Activated CD8-positive, alpha-beta T cell treated with anti-CD3 and anti-CD28 coated beads, Interleukin-2, amount 10 ng/mL, durations not matched to agents 7 days and 5 days (primary cell): ENCODE measurements at places on chromosomes 6 and 20. TPM values are rescaled to one million over a fixed set of nuclear protein-coding genes. Genes with fewer than 3 reads are reported as not detected.

DNA sequence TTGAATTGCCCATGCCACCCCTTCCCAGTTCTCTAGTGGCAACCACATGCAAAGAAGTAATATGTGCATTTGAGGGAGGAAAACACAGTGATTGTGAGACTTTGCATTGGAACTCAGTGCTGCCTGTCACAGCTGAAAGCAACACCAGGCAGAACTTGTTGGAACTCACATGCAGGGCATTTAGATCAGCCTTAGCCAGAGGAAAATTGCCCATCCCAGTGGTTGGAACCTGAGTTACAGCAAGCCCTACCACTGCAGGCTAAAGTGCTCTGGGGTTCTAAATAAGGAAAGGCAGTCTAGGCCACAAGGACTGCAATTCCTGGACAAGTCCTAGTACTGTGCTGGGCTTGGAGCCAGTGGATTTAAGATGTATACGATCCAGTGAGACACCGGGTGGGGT is 245.3 kb upstream of the UFL1 start:
- no peak for DNase-seq

- no peak for DNase-seq
These were observed 308.1 kb upstream of the SPTLC3 start for GRCh38 chr20:12700701-12701100.

DNA sequence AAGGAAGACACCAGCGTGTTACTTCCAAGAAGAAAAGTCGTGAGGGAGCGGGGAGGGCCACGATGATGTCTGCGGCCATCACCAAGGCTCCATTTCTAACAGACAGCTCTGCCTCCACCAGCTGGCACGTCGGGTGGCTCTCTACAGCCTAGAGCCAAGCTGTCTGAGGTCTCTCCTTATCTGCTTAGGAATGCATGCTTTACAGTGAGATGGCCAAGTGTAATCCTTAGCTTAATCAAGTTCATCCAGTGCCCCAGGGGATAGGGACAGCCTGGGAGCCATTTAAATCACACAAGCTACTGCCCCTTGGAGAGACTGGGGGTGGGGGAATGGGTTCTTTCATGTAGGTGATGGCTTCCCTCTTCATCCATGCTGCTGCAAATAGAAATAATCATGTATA is 213.8 kb upstream of the CST7 start:
- DNase-seq = no peak

DNA sequence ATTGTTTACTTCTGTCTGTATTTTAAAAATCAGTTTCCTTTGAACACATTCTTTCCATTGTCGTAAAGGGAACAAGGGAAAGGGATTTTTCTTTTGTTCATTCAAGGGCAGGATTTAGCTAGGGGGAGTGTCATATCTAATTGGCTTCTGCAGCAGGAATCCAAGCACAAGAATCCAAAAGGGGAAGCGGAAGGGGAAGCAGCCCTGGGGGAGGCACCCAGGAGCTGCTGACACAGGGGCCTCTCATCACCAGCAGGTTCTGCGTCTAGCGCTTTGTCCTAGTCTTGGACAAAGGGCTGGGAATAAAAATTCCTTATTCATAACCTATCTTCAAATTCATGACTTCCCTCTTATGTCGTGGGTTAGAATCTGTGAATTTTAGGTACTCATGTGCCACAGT is 13.7 kb downstream of the RIPK1 start:
- no peak for DNase-seq

The SLC25A27 gene
- not detected for total RNA-seq

DNA sequence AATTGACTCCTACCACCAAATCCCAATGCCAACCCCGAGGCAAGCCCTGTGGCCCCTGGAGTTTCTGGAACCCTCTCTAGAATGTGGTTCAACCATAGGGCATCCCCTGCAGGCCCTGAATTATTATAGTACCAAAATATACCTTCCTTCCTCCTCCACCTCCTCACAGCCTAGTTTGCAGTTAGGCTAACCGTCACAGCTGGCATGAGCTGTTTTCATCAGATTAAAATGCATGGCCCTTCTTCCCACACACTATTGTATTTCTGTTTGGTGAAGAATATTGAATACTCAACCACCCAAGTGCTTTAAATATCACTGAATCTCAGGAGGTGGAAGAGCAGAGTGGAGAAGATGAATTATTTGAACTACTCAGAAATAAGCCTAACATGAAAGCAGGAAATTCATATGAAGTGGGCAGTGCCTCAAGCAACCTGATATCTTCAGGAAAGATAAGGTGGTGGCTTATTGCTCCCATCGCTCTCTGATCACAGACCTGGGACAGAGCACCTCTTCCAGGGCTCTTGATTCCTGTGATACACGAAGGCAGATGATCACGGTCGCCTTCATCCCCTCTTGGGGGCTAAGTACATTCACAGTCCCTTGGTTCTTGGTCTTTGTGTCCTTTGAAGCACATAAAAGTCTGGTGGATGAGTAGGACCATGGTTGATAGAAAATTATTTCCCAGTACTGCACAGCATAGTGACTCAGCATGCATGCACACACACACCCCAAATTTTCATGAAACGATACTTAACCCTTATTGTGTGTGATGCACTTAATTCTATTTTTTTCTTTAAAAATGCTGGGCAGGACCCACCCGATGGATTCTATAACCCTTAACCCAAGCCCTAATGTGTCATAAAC is 90.9 kb downstream of the PSMG4 start:
- no peak for DNase-seq

DNA sequence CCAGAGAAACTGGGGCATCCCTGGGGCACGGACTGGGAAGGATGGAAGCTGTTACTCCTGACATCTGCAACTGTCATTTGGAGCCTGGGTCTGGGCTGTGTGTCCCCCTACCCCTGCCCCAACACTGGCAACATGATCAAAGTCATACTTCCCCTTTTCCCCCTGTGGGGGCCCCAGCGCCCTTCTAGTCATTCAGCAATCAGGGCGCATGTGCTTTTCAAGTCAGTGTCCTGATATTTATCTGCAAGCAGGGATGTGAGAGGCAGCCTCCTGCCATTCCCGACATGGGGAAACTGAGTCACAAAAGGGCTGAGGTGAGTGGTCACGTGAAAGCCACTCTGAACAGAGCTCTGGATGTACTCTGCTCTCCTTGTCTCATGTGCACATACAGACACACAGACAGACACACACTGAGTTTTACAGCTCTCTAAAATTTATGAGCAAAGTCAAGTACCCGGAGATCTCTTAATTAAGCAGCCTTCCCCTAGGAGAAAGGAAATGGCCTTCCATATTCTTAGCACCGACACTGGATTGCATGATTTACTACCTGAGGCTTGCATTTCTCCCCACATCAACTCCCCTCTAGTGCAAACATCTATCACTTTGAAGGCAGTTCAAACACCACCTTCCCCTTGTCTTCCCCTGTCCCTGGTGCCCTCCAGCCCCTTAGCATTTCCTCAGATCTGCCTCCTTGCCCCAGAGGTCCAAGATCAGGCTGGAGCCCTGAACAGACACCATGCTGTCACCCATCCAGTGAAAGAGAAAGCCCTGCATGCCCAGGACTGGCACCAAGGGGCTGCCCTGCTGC is 170.7 kb downstream of the CDC5L start:
- DNase-seq = no peak

- no peak for DNase-seq
These were observed 193.4 kb downstream of the CD83 start for GRCh38 chr6:14310960-14311359.

DNA sequence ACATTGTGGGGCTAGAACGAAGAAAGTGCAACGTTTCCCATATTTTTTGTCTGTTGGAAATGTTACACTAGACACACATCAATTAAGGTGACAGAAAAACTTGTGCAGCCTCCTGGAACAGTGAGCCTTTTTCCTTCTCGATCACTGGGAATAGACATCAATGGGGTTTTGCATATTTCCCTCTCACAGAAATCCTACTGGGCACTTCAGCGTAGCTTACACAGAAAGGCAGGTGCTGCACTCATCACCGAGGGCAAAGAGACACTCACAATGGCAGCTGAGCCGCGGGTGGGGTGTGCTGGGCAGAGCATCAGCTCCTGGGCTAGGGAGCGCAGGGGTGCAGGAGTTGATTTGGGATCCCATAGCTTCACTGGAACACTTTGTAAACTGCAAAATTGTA is 64.5 kb downstream of the THBS2 start:
- DNase-seq = no peak

- no peak for DNase-seq
These were observed 131.0 kb upstream of the CST7 start for GRCh38 chr20:24818056-24818455.

DNA sequence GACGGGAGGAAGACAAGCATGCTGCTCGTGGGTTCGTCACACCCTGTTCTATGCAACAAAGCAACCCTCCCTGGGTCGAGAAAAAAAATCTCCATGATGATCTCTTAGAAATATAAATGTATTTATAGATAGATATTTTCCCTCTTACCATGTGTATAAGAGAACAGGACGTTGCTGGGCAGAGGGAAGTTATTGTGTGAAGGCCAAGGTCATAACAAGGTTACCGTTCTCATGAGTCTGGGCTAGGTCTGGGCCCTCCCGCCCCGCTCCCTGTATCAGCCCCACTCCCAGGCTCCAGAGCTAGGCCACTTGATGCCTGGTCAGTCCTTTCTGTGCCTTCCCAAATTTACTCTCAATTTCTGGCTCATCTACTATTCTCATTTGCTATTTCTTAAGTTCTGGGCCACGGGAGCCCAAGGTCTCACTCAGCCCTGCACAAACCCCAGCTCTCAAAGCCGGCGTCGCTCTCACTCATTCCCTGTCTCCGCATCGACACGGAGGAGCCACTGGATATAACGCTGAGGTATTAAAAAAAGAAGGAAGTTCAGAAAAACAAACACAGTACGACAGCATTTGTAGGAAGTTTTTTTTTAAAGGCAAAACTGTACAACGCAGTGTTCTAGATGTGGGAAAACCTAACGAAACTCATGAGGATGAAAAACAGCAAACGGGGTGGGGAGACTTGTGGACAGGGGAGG is 96.8 kb downstream of the PSMG4 start:
- no peak for DNase-seq

The OLIG3 gene
- 0.44 TPM for total RNA-seq

DNA sequence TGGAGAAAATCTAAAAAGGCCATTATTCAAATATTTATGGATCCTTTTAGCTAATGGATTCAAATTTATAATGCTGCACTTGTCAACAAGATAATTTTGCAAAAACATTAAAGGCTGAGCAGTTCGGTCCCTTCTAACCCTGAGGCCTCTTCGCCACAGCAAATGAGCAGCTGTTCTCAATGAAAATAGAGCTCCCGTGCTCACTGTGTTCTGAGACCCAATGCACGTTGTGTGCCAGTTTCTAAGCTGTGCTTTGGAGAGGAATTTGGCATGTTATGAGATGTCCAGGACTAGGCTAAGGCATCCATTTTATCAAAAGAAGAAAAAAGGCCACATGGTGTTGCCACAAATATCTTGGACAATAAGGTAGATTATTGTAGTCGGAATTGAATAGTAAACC is 220.1 kb upstream of the TSHZ2 start:
- no peak for DNase-seq

- DNase-seq = no peak
These were observed 98.7 kb downstream of the CD24 start for GRCh38 chr6:106875782-106876321.

DNA sequence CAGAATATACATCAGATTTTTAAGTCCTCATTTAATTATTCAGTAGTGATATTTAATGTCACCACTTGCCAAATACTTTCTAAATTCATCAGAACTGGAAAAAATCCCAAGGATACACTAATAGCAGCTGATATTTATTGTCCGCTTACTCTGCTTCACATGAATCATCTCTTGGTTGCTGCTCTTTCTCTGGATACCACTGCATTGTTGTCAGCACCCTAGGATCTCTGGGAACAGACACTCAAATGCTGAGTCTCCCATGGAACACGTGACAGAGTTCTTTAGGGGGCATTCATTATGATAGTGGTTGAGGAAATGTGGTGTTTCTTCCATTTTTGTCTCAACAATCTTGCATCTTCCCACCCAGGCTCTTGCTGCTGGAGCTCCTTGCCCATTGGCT is 318.0 kb downstream of the RFPL4B start:
- no peak for DNase-seq

DNA sequence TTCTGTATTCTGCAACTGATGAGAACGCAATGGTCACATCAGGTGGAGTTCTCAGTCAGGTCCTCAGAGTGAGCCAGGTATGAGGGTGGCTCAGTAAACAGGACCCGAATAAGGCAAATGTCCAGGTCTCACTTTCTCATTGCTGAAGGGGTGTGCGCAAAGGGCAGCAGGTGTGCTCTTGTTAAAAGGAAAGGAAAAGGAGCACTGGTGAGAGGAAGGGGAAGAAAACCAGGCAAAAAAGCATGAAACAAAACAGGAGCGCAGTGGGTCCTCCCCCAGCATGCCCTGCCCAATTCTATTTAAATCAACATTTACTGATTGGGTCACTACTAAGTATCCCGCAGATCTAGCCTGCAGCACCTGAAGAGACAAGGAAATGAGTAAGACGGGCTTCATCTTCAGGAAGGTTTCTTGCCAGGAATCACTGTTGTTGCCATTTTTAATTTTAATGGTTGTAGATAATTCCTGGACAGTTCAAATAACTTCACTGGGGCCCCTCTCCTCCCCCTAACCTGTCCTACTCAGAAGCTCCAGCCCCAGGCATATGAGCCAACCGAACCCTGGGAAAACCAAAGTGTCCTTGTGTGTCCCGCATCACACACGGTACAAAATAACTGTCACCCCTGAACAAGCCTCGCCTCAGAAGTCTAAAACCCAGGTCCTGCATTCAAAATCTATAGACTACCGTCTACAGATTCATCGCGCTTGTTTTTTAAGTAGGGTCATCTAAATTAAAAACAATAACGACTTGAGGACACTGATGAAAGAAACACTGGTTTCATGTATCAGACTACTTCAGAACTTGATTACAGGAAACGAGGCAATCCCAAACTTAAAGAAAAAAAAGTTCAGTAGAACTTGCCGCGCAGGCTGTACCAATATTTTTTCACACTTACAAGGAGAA is 980 bp downstream of the MBOAT1 start:
- no peak for DNase-seq

DNA sequence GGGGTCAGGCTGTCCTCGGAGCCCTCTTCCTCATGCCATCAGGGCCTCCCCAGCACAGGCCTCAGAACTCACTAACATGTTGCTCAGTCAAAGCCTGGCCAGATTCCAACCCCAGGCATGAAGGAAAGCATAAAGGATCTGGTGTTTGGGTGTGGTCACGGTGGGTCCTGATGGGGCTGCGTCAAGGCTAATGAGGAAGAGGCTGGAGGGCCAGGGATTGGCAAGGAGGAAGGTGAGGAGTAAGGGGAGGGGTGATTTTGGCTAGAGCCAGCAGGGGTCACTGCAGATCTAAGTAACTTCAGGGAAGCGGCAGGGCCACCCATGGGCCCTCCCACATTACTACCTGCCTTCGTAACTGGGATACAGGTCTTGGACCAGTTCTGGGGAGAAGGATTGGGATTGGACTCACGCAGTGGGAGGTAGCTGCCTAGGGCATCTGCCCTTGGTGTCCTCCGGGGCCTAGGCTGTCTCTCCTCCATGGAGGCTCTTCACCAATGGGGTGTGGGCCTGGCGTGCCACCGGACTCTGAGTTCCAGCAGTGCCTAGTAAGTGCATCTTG is 36.2 kb upstream of the MRPS18A start:
- peak; percentile 83 for DNase-seq

The CAPN11 gene
- 0.70 TPM for total RNA-seq

GRCh38 chr6:74991573-74992332 is 214.1 kb downstream of the COL12A1 start:
- DNase-seq = no peak

The SLC22A16 gene
- not detected for total RNA-seq
